NCI-H510A (cell line): ENCODE measurements at places on chromosomes 11 and 22.

- DNase-seq = peak; percentile 23
Observed at GRCh38 chr22:29078036-29078868, 5.4 kb downstream of the KREMEN1 start.

DNA sequence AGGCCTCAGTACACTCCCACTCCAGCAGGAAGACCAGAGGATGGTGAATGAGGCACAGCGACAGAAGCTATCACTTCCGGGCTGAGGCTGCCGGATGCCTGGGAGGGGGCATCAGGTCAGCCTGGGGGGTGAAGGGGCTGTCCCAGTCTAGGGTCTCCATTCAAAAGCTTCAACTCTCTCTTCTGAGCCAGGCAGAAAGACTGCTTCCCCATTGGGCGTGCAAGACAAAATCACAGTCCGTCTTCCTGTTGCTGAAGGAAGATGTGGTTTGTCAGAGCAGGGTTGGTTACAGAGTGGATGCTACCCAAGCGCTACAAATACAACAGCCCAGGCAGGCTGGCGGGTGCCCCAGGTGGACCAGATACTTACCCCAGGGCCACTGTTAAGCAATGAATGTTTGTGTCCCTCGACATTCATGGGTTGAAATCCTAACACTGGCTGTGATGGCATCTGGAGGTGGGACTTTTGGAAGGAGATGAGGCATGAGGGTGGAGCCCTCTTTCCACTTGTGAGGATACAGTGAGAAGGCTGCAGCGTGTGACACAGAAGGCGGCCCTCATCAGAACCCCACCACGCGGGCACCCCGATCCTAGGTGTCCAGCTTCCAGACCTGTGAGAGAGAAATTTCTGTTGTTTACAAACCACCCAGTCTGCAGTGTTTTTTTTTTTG is 12.0 kb downstream of the UPK3A start:
- no peak for DNase-seq

GRCh38 chr11:103326070-103326794 is 217.0 kb downstream of the DYNC2H1 start:
- no peak for DNase-seq

DNA sequence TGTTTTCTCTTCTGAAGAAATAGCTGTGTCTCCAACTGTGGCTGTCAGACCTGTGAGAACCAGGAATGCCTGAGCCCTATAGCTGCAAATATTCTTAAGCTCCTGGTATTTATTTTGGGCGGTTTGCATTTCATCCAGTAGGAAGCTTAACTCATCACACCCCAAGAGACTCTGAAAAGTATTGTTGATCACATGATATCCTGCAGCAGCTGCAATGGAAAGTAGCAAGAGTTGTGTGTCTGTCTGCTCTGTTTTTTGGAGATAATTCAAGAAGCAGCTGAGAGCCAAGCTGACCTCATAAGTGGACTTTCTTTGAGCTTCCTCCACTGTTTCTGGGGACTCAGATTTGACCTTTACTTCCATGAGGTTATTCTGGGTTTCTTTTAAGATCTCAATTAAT is 36.4 kb upstream of the MRPL17 start:
- DNase-seq = no peak

DNA sequence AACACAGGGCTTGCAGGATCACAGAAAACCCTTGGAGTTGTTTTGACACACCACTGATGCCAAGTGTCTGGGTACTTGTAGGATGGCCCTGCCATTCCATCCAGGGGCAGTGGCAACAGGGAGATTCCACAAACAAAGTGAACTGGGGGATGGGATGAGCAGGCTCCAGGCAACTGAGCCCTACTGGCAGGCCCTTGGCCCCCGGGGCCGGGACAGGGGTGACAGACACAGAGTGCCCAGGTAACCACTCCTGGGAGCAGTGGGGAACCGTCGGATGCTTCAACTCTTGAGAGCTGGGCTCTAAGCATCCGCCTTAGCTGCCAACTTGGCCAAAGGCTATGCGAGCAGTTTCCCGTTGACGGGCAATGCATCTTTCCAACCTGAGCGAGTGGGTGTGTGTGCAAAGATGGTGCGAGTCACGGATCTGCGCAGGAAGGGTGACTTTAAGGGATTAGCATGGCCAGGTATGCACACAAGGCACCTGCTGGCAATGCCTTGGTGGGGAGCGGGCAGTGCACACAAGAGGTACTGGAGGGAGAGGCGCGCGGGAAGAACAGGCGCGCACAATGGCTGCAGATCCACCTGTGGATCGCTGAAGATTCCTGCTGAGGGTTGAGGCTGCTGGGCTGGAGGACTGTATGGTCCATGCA is 83.1 kb upstream of the PRODH start:
- no peak for DNase-seq

DNA sequence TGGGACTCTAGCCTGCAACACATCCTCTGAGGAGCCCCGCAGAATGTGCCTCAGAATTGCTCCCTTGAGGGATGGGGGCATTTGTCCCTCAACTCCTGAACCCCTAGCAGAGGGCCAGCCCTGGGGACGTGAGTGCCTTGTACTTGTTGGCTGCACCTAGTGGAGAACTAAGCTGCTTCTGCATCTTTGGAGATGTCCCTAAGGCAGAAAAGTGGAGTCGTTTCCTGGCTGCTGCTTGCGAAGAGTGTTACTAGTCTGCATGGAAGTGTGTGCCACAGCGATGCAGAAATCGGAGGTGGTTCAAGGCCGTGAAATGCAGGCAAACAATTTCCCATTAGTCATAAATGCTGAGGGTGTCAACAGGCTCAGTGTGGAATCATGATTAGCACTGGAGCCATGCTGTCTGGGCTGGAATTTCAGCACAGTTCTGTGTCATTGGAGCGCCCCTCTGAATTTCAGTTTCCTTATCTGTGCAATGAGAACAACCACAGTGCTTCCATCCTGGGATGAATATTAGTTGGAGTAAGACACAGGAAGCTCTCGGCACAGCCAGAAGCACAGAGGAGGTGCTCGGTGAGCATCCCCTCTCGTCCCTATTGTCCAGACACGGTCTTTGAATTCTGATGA is 56.5 kb downstream of the MIAT start:
- DNase-seq = no peak

DNA sequence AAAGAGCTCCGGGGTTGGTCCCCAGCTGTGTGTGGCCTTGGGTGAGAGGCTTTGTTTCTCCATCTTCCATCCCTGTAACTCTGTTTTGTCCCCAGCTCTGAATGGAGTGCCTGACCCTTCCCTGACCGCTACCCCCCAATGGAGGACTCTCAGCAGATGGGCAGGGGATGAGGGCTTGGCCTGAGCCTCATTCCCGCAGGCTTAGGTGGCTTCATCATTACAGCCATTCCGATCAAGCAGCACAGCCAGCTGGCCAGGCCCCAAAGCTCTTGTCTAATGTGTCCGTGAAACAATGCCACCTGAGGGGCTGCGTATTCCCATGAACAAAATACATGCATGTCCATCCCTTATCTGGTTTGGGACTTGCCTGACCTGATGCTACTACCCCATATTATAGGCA is 3.9 kb upstream of the CDC42EP2 start:
- no peak for DNase-seq

GRCh38 chr22:24049211-24049610 is 38.1 kb downstream of the CABIN1 start:
- no peak for DNase-seq

- no peak for DNase-seq
Observed at GRCh38 chr22:37021710-37022482, 2.4 kb downstream of the MPST start.
